Stimulated activated CD4-positive, alpha-beta T cell treated with anti-CD3 and anti-CD28 coated beads, Interleukin-15, amount 100 ng/mL, for 1 hour (primary cell): ENCODE measurements at places on chromosomes 1 and 21.

DNA sequence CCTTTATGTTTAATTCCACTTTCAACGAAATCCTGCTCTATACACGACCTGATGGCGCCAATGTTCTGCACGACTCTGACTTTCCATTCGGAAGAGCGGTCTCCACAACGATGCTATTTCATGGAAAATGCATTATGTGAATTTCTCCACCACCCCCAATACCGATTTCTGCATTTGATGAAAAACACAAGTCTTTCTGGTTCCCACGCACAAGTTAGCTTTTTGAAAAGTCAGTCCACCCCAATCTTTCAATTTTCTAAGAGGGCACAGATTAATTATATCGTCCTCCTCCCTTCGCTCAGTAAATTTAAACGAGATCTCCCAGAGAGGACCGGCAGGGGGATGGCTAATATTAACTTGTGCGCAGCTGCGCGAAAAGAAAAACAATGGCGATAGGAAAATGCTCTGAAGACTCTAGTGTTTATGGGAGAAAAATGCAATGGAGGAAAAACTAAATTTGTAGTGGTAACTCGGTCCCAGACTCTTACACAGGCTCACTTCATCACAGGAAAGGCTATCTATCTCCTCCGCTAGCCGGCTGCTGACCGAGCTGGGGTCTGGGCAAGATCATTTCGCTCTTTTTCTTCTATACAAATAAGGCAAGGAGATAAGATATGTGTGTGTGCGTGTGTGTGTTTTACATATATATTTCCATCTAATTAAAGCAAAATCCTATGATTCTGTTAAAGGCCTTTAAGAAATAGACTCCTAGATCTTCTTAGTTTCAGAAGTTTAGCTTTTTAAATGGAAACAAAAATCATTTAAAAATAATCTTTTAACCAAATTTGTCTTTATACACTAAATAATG, 1.2 kb upstream of the LHX8 start:
- no peak for DNase-seq

GRCh38 chr1:148309940-148310500, 157.9 kb upstream of the NBPF11 start:
- no peak for DNase-seq

- no peak for DNase-seq
Observed at GRCh38 chr1:77076759-77077158, 142.5 kb downstream of the PIGK start.

DNA sequence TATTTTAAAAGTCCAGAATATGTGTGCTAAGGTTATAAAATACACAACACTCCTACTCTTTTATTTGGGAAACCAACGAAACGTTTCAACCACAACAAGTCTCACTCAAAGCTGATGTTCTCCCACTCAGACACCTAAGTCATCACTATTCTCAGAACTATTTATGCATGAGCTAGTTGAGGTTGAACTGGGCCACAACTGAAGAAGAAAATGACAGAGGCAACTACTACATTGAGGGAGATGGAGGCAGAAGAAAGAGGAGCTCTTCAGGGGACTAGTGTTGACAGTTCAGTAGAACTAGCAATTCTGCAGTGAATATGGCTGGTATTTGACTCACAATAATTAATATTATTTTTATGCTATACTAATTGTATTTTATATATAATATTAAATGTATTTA, 198.2 kb downstream of the SEC16B start:
- DNase-seq, result no peak

DNA sequence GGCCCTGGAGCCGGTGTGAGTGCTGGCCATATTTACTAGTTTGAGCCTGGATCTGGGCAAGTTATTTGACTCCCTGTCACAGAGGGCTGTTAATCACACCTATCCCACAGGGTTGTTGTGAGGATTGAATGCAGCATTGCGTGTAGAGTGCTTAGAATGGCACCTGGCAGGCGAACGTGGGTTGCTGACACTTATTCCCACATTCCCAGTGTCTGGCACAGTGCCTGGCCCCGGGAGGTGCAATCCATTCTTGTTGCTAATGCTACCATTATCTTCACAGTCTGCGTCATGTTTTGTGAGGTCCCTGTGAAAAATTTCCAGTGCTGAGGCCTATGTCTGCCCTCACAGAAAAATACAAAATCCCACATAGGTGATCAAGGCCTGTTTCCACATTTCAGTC, 66.1 kb downstream of the CD2 start:
- no peak for DNase-seq

DNA sequence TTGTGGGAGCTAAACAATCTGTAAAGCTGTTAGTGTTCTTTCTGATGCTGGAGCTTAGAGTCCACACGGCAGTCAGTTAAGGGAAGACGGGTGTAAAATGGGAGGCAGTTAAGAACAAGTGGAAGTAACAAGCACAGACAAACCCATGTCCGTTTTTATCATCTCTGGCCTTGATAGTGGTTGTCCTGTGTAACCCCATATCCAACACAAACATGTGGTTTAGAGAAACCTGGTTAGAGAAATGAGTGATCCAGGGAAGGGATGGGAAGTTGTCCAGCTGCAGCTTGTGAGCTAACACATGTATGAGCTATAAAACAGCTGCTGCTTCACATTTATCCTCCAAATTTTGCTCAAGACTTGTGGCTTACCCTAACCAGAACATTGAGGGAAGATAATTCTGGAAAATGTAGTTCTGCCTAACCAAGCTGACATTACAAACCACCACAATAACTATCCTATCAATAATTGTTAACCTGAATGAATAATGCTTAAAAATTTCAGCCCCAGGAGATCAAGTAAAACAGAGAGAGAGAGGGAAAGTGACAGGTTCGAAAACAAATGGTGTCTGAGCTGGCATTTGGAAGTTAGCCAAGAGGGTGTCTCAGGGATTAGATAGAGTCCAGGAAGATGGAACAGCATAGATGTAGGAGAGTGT, 10.6 kb upstream of the C1orf162 start:
- DNase-seq, result no peak

DNA sequence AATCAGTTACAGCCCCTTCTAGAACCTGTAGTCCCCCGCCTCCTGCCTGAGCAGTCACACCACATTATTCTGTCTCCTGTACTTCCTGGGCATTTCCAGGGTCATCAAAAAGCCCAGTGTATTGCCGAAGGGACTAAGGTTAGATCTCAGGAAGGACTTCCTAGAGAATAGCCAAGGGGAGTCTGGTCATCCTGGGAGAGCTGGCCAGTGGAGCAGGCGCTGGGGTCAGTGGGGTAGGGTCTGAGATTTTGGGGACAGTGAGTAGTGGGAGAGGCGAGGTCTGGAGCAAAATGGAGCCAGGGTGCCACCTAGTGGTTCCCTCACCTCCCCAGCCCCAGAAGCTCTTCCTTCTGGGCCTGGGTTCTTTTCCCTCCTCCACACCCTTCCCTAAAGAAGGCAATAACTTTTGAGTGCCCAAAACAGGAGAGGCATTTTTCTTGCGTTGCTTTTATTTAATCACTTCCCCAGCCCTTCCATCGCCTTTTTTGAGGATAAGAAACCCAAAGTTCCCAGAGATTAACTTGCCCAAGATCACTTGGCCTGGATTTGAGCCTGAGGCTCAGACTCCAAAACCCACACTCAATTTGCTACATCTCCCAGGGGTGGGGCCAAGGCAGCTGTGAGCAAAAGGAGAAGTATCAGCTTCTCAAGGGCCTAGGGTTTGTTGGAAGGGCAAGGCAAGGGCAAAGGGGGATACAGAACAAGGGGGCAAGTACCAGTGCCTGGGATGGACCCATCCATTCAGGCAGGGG, 7.3 kb upstream of the PMVK start:
- no peak for DNase-seq

DNA sequence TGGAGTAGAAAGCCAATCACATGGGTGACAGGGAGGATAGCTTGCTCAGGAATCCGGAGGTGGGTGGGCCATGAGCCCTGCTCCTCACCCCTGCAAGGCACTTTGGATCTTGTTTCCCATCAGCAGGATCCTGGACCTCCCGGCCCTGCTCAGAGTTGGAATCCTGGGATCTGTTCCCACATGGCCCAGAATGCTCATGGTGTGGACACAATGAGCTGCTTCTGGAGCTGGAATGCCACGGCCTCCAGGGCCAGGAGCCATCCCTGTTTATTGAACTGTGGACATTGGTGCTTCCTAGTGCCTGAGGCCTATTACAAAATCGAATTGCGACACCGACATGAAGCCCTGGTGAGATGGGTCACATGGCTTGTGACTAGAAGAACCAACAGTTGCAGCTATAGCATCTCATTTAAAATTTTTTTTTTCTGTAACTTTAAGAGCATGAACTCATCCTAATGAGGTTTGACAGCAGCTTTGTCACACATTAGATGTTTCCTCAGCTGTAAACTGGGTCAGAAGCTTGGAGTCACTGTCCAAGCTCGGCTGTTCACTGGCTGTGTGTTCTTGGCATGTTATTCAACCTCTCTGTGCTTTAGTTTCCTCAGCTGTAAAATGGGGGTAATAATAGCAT, 40.4 kb upstream of the GOLT1A start:
- DNase-seq, result no peak

DNA sequence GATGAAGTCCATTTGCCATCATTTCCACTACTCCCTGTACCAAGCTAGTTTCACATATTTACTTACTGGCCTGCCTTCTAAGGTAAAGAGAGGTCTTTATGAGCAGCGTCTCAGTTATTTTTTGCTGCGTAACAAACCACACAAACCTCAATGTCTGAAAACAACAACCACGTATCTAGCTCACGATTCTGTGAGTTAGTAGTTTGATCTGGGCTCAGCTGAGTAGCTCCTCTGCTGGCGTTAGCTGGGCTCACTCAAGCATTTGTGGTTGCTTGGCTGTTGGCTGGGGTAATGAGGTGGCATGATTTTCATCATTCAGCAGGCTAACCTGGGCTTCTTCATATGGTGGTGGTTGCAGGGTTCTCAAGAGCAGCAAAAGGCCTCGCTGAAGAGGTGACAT, 225.4 kb downstream of the FOXD2 start:
- no peak for DNase-seq

DNA sequence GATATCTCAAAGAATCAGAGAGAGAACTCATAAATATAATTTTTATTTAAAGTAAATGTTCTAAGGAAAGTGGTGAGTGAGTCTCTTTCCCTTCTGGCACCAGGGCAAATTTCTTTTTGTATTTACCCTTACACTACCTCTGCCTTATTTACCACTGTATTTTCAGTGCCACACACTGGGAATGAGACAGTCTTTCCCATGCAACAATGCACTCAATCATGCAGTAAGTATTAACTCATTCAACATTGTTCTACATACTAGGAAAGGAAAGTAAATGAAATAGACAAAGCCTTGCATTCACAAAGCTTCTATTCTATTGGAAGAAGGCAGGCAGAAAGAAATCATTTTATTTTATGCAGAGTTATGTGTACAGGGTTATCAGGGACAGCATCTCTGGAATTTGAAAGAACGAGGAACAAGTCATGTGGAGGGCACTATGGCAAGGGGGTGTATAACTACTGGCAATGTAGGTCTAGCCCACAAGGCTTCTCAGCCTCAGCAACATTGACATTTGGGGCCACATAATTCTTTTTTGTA, 129.8 kb upstream of the PRDX6 start:
- DNase-seq, result no peak

- no peak for DNase-seq
Observed at GRCh38 chr1:152906023-152906565, 2.3 kb upstream of the IVL start.

- DNase-seq, result no peak
Observed at GRCh38 chr1:147820761-147821297, 60.4 kb upstream of the GJA5 start.

- DNase-seq, result no peak
Observed at GRCh38 chr1:219365451-219365850, 191.8 kb downstream of the LYPLAL1 start.

DNA sequence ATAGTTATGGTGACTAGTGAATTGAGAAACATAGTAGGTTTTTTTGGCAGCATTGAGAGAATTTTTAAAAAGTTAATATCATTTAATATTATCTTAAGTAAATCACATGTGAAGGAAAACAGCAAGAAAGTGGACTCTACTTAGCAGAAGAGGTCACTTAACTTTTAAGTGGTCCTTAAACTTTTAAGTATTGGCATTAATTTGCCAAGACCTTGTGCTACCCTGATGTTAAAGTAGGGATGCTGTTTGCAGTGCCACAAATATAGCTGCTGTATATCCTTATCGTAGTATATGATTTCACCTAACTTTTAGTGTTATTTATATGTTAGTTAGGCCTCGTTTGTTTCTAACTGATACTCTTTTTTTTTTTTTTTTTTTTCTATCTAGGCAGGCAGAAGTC, 40.2 kb downstream of the SMG7 start:
- no peak for DNase-seq

GRCh38 chr1:204544321-204544720, 28.1 kb downstream of the MDM4 start:
- DNase-seq, result no peak

GRCh38 chr1:3062616-3063378, 6.2 kb upstream of the PRDM16 start:
- no peak for DNase-seq

GRCh38 chr21:31443736-31444521, 99.9 kb upstream of the TIAM1 start:
- no peak for DNase-seq

GRCh38 chr1:245814651-245815050, 659.9 kb downstream of the KIF26B start:
- no peak for DNase-seq

DNA sequence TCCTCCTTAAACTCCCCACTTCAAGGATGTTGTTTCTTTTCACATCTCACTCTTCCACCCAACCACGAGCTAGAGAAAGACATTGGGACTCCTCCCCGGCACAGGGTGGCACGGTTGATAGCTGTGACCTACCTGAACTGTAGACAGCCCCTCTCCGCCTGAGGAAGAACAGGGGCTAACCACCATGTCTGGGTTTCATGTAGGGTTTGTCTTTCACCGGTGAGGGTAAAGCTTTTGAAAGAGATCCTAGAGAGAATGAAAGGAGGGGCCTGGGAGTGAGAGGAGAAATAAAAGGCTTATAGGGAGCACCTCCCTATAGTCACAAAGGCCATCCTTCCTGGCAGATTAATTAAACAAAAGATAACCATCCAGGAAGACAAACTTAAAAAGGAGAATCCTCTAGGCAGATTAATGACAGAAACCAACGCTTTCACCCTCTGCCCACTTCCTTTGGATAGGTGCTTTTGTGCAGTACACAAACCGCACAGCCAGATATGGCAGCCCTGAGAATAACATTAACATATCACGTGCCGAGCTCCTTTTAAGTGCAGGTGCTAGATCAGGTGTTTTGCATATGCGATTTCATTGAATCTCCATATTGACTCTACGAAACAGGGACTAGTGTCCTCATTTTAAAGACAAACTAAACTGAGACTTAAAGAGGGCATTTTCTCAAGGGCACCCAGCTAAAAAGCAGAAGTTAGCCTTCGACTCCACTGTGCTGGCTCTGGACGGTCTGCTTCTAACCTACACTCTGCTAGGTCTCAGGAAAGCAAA, 178.1 kb upstream of the RUNX1 start:
- DNase-seq, result no peak
